ENCODE measurements at places on chromosomes 12 and 14.
A peak's percentile ranks its signal among the peaks of the same experiment; 100 is the strongest.

GRCh38 chr12:57037264-57037663 lies 12.7 kb downstream of the MYO1A start:
- no peak for DNase-seq

DNA sequence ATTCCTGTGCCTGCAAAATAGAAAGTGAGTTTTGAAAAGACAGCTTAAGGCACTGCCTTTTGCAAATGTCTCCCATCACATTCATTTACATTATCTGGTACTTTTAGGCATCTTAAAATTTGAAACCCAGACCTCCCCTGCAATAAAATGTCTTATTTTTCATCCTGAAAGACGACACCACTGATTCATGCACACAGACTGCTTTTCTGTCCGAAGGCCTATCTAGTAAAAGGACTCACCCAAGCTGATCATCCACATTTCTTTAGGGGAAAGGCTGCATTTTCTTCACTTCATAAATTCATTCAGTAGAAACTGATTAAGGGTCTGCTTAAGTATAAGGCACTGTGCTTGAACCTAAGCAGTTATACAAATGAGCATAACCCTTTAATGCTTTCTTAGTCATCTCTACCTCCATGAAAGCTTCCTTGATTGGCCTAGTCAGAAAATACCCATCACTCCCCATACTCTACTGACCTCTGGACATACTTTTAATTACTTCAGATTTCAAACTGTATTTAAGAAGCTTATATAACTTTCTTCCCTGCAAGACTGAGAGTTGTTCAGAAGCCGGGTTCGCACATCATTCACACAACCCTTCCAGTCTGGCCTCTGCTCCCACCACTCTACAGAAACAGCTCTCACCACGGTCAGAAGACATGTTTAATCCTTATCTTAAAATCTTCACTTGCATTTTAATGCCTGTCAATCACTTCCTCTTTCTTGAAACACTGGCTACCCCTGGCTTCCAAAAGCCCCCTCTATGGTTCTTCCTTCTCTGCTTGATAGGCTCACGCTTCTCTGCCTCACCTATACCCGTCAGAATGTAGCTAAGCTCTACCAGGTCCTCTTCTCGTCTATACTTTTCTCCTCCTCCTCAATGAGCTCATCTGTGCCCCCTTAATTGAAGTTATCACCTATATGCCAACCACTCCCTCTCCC lies 288.6 kb downstream of the MED13L start:
- DNase-seq: no peak

DNA sequence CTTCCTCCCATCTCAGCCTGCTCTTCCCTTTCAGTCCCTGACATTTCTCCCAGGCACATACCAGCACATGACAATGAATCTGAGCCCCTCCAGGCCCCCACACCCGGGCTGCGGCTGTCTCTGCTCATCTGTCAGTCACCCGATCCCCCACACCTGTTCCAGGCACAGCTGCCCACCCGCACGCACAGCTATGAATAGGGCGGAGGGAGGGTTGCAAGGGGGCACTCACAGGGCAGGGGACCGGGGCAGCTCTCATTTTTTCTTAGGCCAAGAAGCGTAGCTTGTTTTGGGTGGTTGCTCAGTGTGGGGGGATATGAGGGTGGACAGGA lies 43.7 kb upstream of the TSPAN9 start:
- no peak for DNase-seq

DNA sequence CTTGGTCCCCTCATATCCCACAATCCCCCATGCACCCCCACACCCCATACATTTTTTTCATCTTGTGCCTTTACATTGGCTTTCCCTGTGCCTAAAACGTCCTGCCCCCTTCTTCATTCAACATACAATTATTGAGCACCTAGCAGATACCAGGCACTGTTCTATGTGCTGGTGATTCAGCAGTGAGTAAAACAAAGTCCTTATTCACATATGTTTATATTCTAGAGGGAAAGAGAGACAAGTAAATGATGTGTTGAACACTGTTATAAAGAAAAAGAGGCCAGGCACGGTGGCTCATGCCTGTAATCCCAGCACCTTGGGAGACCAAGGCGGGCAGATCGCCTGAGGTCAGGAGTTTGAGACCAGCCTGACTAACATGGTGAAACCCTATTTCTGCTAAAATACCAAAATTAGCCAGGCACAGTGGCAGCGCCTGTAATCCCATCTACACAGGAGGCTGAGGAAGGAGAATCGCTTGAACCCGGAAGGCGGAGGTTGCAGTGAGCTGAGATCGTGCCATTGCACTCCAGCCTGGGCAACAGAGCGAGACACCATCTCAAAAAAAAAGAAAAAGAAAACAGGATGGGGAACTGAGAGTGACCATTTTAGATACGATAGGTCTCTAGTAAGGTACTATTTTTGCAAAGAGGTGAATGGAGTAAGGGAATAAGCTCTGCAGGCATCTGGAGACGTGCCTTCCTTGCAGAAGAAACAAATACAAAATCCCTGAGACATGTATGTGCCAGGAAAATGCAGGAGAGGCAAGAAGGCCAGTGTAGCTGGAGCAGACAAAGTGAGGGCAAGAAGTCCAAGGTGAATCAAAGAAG lies 12.2 kb downstream of the SLC7A7 start:
- DNase-seq: no peak

DNA sequence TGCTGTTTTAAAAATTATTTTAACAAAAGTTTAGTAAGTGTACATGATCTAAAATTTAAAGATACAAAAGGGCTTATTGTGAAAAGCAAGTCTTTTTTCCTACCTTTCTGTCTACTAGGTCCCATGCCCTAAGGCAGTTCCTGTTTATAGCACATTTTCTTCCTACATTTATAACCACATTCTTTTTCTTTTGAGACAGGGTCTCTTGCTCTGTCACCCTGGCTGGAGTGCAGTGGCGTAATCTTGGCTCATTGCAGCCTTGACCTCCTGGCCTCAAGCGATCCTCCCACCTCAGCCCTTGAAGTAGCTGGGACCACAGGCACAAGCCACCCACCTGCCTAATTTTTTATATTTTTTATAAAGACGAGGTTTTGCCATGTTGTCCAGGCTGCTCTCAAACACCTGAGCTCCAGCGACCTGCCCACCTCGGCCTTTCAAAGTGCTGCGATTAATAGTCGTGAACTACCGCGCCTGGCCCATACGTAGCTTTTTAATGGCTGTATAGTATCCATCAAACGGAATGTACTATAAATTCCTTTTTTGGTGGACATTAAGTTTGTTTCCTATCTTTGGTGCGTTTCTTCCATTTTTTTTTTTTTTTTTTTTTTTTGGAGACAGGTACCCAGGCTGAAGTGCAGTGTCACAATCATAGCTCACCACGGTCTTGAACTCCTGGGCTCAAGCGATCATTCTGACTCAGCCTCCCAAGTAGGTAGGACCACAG lies 20.9 kb downstream of the FRS2 start:
- no peak for DNase-seq

DNA sequence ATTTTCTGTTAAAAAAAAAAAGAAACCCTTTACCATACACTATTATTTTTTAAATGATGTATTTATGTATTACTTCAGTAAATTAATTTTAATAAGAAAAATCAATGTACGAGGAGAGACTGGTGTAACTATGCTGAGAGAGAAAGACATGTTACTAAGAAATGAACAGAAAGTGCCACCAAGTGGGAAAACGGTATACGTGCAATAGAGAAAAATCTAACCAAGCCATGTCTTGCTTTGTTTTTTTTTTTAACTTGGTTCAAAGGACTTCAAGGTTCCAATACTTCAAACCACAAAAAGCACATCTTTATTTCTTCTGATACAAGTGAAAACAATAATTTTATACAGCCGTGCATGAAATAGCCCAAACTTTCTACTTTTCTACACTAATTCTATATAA lies 22.9 kb downstream of the NDUFA12 start:
- no peak for DNase-seq

- no peak for DNase-seq
These were observed 71.1 kb downstream of the CATSPERB start for GRCh38 chr14:91660790-91661189.

DNA sequence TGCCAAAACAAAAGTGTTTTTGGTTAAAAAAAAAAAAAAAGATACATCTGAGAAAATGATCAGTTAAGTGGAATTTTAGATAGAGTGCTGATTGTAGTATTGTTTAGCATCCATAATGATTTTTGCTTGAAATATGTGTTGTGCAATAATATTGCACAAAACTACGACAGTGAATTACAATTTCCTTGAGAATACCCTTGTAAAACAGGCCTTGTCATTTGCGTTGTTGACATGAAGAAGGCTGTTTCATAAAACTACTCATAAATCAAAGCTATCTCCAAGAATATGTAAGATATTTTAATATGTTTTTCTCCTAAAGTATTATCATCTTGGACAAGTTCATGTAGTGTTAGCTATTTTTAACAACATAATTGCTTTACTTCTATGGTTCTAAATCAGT lies 1077.0 kb downstream of the LRFN5 start:
- DNase-seq: no peak

- no peak for DNase-seq
These were observed 125.4 kb downstream of the SAMD4A start for GRCh38 chr14:54692284-54692772.

GRCh38 chr14:68806526-68807147 lies 13.8 kb upstream of the ZFP36L1 start:
- DNase-seq: no peak

GRCh38 chr14:88326352-88327103 lies 3.5 kb upstream of the KCNK10 start:
- DNase-seq: no peak

DNA sequence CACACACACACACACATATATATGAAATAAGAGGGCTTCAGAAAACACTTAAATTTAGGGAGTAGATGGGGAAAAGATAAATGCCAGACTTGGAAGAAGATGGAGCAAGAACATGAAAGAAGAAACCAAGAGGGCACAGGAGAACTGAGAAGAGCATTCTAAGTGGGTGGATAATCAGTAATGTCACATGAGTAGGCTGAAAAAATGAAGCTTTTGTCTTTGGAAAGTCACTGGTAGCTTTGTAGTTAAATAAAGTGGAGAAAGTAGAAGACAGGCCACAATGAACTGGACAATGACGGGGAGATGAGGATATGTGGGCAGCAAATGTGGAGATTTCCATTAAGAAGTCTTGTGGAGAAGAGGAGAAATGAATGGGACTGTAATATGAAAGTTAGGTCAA lies 2.2 kb upstream of the ZC2HC1C start:
- no peak for DNase-seq

GRCh38 chr14:49203676-49204075 lies 382.5 kb downstream of the RPS29 start:
- no peak for DNase-seq

DNA sequence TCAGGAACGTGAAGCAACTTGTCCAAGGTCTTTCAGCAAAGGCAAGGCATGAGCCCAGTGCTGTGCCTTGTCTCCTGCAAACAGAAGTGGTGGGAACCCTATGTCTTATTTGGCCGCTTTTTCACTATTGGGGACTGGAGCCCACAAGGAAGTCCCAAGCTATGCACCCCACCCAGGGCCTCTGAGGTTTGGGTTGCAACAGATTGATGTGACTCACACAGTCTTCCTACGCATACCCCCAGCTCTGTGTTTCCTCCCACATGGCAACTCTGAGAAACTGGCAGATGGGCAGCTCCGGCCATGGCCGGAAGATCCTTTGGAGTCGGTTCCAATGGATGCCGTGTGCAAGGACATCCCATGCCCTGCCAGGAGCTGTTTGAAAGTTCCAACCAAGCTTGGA lies 28.3 kb upstream of the CMKLR1 start:
- DNase-seq: no peak

DNA sequence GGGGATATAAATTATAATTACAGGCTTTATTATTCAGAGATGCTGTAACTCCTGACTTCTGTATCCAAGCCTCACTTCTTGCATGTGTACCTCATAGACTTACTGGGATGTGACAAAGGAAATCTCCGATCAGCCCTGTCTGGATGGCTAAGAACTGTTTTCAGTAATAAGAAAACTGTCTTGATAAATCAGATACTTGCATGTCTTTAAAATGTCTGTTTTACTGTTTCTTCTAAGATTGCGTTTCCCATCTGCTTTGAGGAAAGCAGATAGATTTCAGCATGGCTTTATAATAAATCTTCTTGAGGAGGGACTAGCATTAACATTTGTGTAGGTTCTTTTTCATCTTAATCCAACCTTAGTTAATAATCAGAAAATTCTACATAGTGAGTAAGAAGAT lies 395.9 kb downstream of the EGLN3 start:
- DNase-seq: no peak

DNA sequence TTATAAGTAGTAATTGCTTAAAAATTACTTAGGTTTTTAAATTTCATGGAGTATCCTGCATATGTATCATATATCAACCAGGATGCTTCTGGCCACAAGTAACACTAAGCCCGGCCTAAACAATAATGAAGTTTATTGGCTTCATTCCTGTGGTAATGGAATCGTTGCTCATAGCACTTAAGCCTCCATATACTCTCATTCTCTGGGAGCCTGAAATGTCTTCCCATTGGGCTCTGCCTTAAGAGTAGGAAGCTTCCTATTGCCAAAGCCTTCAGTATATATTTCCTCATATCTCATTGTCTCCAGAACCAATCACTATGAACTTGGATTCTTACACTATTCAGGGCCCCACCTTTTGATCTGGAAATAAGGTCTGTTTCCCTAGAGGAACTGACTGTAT lies 83.8 kb upstream of the DNM1L start:
- DNase-seq: peak; percentile 43

- DNase-seq: no peak
These were observed 50.1 kb downstream of the ZDHHC17 start for GRCh38 chr12:76813972-76814371.

DNA sequence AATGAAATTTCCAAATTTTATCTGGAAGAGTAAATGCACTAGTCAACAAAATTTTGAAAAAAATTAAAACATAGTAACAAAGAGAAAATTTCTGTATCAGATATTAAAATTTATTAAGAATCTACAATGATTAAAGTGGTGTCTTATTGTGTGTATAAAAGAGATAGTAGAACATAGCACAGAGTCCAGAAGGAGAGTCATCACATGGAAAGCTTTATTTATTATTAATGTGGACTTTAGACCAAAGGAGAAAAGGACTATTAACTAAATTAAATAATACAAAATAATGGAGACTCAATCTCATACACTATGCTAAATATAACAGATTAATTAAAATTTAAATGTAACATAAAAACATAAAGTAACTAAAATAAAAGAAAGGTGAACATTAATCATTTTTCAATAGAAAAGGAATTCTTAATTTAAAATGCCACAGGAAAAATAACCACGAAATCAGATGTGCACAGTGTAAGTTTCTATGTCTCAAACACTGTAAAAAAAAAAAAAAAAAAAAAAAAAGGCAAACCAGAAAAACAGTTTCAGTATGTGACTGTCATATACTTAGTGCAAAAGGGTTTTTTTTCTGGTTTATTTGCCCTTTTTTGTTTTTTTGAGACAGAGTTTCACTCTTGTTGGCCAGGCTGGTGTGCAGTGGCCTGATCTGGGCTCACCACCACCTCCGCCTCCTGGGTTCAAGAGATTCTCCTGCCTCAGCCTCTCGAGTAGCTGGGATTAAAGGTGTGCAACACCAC lies 95.4 kb downstream of the MYF5 start:
- no peak for DNase-seq

GRCh38 chr12:116626153-116626552 lies 67.0 kb downstream of the MAP1LC3B2 start:
- no peak for DNase-seq

GRCh38 chr12:5718073-5718472 lies 227.0 kb downstream of the ANO2 start:
- no peak for DNase-seq

All from mammary epithelial cell (primary cell).